ENCODE measurements at places on chromosomes 12 and 14.
A peak's percentile ranks its signal among the peaks of the same experiment; 100 is the strongest.

- no peak for DNase-seq
These were observed 13.3 kb downstream of the SLCO1B1 start for GRCh38 chr12:21144309-21144708.

DNA sequence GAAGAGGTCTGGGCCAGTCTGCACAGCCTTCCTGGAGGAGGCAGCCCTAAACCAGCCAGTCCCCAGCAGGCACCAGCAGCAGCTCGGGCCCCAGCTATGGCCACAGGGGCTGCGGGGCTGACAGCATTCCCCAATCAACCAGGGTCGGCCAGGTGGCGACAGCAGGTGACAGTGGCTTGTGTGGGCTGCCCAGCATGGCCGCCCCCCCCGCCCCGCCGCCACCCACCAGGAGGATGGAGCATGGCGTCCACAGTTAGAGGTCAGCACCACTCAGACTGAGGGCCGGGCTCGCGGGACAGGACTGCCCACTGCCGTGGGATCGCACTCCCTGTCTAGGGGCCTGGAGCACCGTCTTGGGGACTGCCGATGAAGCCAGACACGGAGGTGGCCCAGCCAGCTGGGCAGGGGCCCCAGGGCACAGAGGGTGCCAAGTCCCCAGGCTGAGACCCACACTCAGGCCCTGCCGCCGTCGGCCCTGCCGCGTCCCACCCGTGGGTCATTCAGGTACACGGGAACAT lies 15.0 kb downstream of the AKT1 start:
- DNase-seq: no peak

DNA sequence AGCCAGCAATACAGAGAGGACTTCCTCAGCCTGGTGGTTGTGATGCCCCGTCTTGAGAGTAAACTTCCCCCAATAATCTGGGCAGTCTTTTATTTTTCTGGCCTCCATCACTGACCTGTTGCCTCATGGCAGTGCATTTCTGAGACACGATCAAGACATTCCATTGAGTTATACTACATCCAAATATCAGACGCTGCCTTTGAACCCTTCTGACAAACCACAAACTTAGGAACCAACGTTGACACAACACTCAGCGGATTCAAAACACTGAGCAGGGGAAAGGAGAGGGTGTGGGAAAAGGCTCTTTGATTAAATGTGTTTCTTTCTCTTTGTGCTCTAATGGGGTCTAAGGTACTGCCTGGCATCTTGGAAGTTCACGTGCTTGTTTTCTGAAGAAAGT lies 100.7 kb upstream of the TBX5 start:
- DNase-seq: no peak

GRCh38 chr12:116122628-116123027 lies 154.9 kb downstream of the MED13L start:
- DNase-seq: no peak

- no peak for DNase-seq
These were observed 145.3 kb downstream of the SSPN start for GRCh38 chr12:26340649-26341048.

DNA sequence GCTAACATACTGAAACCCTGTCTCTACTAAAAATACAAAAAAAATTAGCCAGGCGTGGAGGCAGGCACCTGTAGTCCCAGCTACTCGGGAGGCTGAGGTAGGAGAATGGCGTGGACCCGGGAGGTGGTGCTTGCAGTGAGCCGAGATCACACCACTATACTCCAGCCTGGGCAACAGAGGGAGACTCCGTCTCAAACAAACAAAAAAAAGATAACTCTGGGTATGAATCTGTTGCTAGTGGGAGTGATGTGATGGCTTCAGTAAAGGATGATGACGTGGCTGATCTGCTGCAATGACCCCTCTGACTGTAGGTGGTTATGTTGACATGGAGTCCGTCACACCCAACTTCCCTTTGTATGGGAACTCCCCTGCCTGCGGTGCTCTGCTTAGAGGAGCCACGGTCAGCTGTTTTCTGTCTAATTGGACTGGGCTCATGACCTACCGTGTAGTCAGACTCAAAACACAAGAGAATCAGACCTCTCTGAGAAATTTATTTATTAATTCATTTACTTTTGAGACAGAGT lies 59.1 kb upstream of the MED13L start:
- no peak for DNase-seq

- DNase-seq: no peak
These were observed 21.3 kb downstream of the POU6F1 start for GRCh38 chr12:51196547-51196946.

DNA sequence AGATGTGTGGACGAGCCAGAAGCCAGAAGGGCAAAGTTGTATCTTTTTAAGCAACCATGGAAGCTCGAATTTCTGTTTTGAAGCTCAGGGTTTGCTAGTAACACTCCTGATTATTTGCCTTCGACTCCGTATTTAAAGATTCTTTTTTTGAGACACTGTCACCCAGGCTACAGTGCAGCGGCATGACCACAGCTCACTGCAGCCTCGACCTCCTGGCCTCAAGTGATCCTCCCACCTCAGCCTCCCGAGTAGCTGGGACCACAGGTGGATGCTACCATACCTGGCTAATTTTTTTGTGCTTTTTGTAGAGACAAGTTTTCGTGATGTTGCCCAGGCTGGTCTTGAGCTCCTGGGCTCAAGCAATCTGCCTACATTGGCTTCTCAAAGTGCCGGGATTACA lies 18.7 kb upstream of the OASL start:
- no peak for DNase-seq

DNA sequence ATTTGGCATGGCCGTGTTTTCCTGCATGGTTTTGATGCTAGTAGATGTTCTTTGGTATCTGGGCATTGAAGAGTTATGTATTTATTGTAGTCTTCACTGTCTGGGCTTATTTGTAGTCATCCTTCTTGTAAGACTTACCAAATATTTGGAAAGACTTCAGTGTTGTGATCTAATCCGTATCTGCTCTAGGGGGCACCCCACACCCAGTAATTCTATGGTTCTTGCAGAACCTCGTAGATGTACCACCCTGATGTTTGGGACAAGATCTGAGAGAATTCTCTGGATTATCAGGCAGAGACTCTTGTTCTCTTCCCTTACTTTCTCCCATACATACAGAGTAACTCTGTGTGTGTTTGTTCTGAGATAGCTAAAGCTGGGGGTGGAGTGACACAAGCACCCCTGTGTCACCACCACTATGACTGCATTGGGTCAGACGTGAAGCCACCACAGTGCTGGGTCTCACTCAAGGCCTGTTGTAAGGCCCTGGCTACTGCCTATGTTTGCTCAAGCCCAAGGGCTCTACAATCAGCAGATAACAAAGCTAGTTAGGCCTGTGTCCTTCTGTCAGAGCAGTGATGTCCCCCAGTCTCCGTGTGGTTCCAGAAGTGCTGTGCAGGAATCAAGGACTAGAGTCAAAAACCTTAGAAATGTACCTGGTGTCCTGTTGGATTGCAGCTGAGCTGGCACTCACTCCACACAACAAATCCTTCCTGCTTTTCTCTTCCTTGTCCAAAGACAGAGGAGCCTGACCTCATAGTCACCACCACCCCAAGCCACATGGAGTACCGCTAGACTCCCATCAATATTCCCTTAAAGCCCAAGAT lies 9.6 kb downstream of the RDH16 start:
- DNase-seq: no peak

GRCh38 chr12:115461401-115461800 lies 777.4 kb upstream of the TBX3 start:
- DNase-seq: no peak

GRCh38 chr14:22497144-22497423 lies 91.9 kb downstream of the DAD1 start:
- no peak for DNase-seq

DNA sequence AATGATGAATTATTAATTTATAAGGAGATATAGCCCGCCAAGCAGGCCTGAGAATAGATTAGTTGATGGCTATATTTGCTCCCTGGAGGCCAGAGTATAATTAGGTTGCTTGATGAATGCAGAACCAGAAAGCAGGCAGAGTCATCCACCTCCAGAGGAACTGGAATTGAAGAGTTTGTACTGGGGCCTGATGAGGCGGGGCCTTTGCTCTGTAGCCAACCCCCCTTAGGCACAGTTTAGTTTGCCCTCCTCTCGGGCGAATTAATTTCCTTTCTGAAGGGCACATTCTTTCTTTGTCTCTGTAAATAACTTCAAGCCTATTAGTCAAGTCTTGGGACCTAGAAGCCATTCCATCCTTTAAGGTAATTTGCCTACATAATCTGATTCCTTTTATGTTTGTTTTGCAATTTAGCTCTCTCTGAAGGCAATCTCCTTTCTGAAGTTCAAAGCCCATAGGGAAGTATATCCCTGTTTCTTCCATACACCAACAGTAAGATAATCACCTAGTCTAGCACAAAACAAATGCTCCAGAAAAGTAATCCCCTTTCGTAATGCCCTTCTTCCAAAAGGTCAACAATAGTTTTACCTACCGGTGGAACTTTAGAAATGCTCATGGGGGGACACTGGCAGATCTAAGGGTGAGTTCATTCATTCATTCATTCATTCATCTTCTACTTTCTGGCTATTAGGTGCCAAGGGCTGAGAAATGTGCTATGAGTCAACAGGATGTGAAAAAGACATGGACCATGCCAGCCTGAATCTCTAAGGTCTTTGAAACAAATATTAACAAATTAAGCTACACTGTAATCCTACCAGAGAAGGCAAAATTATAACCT lies 84.8 kb upstream of the NUDT4 start:
- DNase-seq: no peak

- DNase-seq: no peak
These were observed 20.5 kb upstream of the DLK1 start for GRCh38 chr14:100706200-100706599.

DNA sequence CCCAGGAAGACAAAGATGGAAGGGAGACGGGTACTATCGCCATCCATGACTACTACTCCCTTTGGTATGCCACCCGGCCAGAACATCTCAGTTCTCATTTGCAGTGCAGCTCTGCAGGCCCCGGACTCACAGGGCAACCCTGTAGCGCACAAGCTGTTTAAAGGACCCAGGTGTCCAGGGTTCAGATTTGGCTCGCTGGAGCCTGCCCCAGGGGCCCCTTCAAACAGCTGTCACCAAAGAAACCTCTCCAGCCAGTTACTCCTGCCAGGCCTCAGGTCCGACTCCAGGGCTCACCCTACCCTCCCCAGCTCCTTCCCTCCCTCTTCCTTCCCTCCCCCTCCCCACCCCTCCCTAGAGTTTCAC lies 5.5 kb upstream of the CHD4 start:
- no peak for DNase-seq

DNA sequence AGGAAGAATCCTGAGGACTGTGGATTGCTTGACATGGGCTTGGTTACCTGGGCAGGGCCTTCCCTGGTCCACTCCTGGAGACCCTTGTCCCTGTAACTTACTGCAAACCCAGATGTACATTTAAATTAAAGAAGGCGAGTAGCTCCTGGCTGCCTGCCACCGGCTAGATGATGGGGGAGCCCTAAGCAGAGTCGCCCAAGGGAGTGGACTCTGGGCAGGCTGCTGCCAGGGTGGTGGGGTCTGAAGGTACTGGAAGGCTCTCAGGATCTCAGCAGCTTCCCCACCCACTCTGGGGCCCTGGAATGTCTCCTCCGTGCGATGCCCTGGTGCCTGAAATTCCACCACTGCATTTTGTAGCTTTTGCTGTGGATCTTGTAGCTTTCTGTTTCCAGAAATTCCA lies 74.7 kb downstream of the FBXL14 start:
- DNase-seq: no peak

GRCh38 chr14:81709681-81710080 lies 176.0 kb upstream of the SEL1L start:
- no peak for DNase-seq

DNA sequence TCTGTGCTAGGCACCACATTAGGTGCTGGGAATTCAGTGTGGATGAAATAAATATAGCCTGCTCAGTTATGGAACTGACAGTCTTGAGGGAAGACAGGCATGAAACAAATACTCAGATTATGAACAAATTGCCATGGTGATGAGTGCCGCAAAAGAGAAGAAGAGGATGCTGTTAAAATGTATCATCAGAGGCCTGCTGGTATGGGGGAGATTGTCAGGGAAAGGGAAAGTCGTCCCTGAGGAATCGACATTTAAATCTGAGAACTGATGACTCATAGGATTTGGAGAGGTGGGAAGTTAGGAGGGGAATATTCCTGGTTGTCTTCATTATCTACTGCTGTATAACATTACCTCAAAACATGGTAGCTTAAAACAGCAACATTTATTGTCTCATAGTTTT lies 42.0 kb downstream of the PPP1R36 start:
- no peak for DNase-seq

- no peak for DNase-seq
These were observed 148.1 kb downstream of the TSPAN9 start for GRCh38 chr12:3225154-3225795.

GRCh38 chr12:3302401-3303041 lies 188.5 kb upstream of the PRMT8 start:
- no peak for DNase-seq

GRCh38 chr14:50736932-50737419 lies 68.9 kb upstream of the SAV1 start:
- peak; percentile 28 for DNase-seq

DNA sequence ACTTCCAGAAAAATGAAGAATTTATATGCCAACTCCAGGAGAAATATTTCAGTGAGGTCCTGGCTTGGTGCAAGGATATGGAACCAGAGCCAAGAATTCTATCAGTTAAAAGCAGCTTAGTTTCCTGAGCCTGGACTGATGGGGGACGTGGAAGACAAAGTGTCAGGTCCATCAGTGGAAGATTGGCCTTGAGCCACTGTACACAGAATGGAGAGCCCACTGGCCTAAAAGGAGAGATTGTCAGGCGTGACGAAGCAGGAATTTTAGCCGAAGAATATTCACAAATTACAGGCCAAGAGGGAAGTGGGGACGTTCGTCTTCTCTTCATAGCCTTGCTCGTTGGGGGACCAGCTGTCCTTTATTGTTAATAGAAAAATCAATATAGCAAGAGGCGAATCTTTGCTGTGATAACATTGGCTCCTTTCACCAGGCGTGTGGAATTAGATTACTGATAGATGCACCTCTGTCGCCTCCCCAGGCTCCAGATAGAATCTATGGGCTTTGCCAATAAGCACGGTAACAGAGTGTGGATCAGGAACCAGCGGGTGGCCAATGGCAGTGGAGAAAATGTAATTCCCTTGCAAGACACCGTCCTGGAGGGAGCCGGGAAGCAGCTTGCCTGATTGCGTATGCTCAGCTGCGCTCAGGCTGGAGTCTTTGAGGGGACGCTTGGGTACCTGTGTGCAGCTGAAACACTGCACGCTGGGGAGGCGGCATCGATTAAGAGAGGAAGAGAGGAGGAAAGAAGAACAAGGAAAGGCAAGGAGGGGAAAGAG lies 56.4 kb downstream of the TMEM132C start:
- DNase-seq: no peak

DNA sequence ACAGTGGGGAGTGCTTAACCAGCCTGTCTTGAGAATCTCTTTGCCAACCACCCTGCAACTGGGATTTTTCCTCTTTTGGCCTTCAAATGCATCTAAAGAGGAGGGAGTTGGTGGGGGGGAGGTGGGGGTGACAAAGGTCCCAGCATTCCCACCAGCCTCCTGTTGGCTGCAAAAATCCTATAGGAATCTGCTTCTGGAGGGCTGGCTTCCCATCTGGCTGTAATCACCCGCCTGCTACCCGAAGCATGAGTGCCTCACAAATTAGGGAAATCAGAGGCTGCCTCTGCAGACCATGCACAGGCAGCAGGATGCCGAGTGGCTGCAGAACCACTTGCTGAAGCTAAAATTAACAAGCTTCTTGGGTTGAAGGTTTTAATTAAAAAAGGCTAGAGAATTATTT lies 73.9 kb upstream of the WSCD2 start:
- no peak for DNase-seq

GRCh38 chr12:64530566-64530965 lies 78.6 kb downstream of the TBK1 start:
- DNase-seq: no peak
